ENCODE measurements at places on chromosomes 3 and 15.

- DNase-seq, result peak; percentile 38
Observed at GRCh38 chr3:187943677-187944389, 198.6 kb upstream of the BCL6 start.

- peak; percentile 58 for DNase-seq
Observed at GRCh38 chr3:173398111-173398479, 551 bp downstream of the NLGN1 start.

DNA sequence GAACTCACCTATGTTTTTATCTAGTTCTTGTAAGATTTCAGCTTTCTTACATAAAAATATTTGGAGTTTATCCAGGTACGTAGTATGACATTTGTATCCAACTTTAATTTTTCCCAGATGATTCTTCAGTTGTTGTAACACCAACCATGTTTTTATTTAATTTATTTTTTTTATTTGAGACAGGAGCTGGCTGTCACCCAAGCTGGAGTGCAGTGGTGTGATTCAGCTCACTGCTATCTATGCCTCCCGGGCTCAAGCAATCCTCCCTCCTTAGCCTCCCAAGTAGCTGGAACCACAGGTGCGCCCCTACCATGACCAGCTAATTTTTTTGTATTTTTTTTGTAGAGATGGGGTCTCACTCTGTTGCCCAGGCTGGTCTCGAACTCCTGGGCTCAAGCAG lies 6.6 kb downstream of the XYLB start:
- DNase-seq, result peak; percentile 72

- no peak for DNase-seq
Observed at GRCh38 chr3:177946497-177946896, 589.7 kb upstream of the KCNMB2 start.

DNA sequence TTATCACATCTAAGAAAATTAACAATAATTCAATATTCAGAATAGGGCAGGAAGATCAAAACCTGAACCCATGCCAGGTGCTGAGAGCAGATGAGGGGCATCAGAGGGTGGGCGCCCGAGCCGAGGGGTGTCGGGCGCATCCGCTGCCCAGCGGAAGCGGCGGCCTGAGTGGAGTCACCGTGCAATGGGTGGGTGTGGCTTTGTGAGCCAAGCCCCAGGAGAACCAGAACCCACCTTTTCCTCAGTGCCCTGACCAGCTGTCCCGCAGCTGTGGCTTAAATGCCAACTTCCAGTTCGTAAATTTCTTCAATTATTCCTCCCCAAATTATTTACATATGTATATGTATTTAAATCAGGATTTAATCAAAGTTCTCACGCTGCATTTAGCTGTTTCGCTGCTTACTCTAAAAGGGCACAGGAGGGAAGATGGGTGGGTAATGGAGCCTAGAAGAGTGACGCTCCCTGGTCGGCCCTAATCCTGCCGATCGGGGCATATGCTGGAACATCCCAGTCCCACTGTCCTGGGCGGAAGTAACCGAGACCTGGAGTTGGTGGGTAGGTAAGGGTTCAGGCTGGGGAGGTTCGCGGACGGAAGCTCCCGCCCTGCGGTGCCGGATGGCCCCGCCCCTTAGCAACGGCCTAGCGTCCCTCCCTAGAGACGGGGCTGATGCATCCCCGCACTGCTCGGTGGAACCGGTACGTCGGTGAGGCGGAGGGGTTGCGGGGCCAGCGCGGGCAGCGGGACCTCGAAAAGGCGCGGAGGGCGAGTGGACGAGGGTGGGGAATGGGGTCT lies 1.3 kb downstream of the DNAH1 start:
- peak; percentile 17 for DNase-seq

DNA sequence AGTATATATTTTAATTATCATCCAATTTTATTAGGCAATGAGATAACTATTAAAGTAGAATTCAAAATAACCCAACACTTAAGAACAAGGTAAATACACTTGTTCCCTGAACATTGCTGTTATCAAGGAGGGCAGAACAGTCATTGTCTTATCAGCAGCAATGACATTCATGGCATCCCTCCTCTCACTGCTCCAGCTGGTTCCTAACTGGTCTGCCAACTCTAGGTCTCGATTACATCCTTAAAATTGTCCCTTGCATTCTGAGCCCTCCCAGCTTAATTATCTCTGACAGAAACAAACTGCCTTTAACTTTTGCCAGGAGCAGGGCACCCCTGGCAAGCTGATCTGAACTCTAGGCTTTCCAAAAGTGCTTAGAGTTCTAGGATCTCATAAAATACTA lies 14.0 kb upstream of the DYNC1LI1 start:
- DNase-seq, result no peak

DNA sequence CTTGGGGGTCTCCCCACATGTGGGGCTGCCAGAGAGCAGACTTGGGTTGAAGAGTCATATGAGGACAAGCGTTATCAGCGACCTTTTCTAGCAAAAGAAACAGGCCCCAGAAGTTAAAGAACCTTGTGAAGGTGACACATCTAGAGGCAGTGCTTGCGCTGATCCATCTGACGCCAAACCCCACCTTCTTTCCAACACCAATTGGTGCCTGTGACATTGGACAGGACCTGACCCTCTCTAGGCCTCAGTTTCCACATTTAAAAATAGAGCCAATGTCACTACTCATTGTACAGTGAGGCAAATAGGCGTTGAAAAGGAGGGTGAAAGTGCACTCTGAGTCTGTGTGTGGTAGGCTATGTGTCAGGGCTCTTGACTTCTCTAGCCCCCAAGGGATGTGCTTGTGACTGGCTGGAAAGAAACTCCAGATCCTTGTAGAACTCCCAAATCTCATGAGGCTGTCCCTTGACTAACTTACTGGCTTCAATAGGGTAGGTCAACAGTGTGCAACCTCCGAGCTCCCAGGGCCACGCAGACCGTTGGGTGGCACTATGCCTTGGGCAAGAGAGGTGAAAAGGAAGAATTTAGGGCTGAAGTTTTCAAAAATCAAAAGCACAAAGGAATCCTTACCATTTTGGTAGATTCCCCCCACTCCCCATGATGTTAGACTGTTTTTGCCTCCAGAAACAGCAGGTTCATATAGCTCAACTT lies 666 bp upstream of the FAM219B start:
- no peak for DNase-seq

GRCh38 chr15:89628806-89629715 lies 26.2 kb downstream of the KIF7 start:
- no peak for DNase-seq

- no peak for DNase-seq
Observed at GRCh38 chr15:50150349-50150748, 31.3 kb upstream of the ATP8B4 start.

- no peak for DNase-seq
Observed at GRCh38 chr3:162168715-162169114, 672.1 kb downstream of the OTOL1 start.

- peak; percentile 6 for DNase-seq
Observed at GRCh38 chr3:34212175-34212574, 413.7 kb downstream of the PDCD6IP start.

- DNase-seq, result peak; percentile 2
Observed at GRCh38 chr3:83890039-83890762, 1068.6 kb upstream of the CADM2 start.

DNA sequence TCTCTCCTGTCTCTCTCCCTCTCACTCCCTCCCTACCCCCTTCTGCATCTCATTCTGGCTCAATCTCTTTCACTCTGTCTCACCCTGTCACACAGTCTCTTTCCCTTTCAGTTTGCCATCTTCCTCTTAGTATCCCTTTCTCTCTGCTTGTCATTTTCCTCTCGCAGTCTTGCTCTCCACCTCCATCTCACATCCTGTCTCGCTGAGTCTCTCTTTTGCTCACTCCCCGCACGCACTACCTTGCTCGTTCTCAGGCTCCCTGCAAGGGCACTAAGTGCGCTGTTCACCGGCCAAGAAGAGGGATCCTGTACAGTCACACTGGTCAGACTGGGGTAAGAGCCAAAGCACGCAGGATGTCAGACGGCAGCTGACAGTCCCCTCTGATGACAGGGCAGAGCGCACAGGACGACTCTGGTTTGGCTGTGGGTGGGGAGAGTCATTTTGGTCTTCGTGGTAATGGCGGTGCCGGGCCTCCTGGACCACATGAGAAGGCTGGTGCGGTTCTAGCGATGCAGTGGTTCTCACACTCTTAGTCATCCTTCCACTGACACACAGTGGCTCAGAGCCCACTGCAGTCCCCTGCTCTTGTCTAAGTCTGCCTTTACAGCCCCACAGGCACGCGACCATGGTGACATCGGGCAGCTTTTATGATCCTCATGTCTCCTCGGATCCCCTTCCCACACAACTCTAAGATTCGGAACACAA lies 356.8 kb downstream of the FOXP1 start:
- DNase-seq, result no peak

- no peak for DNase-seq
Observed at GRCh38 chr3:196997311-196997710, 28.7 kb upstream of the PIGZ start.

DNA sequence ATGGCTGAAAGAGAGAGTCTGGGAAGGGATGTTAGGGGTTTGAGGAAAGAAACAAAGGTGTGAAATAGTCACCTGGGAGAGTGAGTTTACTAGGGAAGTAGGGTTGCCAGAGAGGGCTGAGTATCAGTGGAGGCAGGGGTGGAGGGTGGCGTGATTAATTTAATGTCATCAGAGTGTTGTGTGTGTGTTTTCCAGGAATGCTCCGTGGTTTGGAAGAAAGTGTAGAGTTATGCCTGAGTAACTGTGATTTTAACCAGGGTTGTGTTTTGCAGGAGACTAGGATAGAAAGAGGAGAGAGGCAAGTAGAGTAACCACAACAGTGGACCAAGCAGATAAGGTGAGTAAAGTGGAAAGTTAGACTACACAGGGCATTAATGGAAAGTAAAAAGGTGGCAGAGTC lies 27.2 kb downstream of the PLD1 start:
- peak; percentile 66 for DNase-seq

GRCh38 chr3:36944641-36945270 lies at the start of gene TRANK1:
Gene TRANK1, minus strand, starts transcription at chr3:36945054. Its CDS starts 245 bp downstream, at chr3:36944809.
- DNase-seq, result peak; percentile 62

- no peak for DNase-seq
Observed at GRCh38 chr3:85081191-85081906, 122.6 kb downstream of the CADM2 start.

All from fibroblast of mammary gland (primary cell).